ENCODE measurements at places on chromosomes 12 and 14. TPM values are rescaled to one million over a fixed set of nuclear protein-coding genes. Genes with fewer than 3 reads are reported as not detected.

DNA sequence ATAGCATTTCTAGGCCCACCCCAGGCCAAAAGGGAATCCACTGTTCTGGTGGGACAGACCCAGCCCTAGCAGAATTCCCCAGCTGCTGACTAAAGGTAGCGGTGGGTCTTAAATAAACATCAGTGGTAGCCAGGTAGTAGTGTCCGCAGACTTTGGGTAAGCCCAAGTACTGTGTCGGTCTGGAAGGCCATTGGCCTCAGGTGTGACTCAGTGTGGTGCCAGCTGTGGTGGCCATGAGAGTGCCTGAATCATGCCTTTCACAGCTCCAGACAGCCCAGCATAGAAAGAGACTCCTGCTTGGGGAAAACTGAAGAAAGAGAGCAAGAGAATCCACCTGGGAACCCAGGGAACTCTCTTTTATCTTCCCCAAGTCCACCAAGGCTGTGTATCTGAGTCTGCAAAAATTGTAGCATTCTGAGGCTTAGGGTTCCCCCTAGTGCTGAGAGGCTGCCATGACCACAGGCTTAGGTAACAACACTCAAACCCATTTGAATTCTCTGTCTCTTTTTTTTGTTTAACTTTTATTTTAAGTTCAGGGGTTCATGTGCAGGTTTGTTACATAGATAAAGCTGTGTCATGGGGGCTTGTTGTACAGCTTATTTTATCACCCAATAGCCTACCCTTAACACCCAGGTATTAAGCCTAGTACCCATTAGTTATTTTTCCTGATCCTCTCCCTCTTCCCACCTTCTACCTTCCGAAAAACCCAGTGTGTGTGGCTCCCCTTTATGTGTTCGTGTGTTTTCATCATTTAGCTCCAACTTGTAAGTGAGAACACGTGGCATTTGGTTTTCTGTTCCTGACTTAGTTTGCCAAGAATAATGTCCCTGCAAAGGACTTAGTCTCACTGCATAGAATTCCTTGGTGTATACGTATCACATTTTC, 16.7 kb upstream of the CD163L1 start:
- no peaks in the 10 kb centered on the region for H3K36me3 ChIP-seq
- no peaks in the 10 kb centered on the region for H3K4me1 ChIP-seq
- H3K4me3 ChIP-seq = no peak overlapping the region
- H3K27me3 ChIP-seq = no peaks in the 10 kb centered on the region
- DNase-seq = no peak
- no peak overlapping the region for H3K27ac ChIP-seq

- H3K27ac ChIP-seq = no peak overlapping the region
- DNase-seq = peak; percentile 78
- H3K27me3 ChIP-seq = no peaks in the 10 kb centered on the region
- peaks cover 15% of the 10 kb centered on the region for H3K36me3 ChIP-seq
- H3K4me1 ChIP-seq = no peaks in the 10 kb centered on the region
Observed at GRCh38 chr12:19273482-19274330, 144.2 kb downstream of the PLEKHA5 start.

- no peak overlapping the region for H3K4me3 ChIP-seq
- DNase-seq = peak; percentile 67
- H3K27ac ChIP-seq = peak overlapping the region; percentile 63
- no peaks in the 10 kb centered on the region for H3K27me3 ChIP-seq
- H3K36me3 ChIP-seq = peaks cover 11% of the 10 kb centered on the region
Observed at GRCh38 chr14:103131580-103131979, 8.3 kb downstream of the TNFAIP2 start.

- H3K4me3 ChIP-seq = no peak overlapping the region
- no peaks in the 10 kb centered on the region for H3K4me1 ChIP-seq
- no peaks in the 10 kb centered on the region for H3K36me3 ChIP-seq
- no peak for DNase-seq
- no peaks in the 10 kb centered on the region for H3K27me3 ChIP-seq
Observed at GRCh38 chr12:72346363-72346944, 74.3 kb downstream of the TRHDE start.

- H3K4me3 ChIP-seq = no peak overlapping the region
- no peak overlapping the region for H3K27ac ChIP-seq
- no peaks in the 10 kb centered on the region for H3K4me1 ChIP-seq
- DNase-seq = no peak
Observed at GRCh38 chr14:93533842-93534241, 103.1 kb downstream of the UNC79 start.

SPRYD4 gene
- 2.5 TPM for total RNA-seq

DNA sequence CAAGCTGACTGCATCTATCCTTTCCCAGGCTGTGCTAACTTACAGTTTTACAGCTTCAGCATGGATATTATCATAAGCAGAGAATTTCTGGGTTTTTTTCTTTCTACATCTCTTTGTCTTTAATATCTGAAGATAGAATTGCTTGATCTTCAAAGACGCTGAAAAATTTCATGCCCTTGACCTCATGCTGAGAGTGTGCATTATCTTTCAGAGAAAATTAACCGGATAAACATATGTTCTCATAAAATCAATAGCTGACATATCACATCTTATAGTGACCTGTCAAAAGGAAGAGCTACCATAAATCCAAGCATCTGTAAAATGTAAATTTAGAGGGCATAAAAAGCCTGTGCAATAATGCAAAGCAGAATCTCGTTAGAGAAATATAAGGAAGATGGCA, 1704.1 kb upstream of the FLRT2 start:
- no peaks in the 10 kb centered on the region for H3K4me1 ChIP-seq
- DNase-seq = no peak
- no peaks in the 10 kb centered on the region for H3K36me3 ChIP-seq
- H3K27ac ChIP-seq = no peak overlapping the region
- no peaks in the 10 kb centered on the region for H3K27me3 ChIP-seq
